ENCODE measurements at places on chromosomes 1 and 21.

DNA sequence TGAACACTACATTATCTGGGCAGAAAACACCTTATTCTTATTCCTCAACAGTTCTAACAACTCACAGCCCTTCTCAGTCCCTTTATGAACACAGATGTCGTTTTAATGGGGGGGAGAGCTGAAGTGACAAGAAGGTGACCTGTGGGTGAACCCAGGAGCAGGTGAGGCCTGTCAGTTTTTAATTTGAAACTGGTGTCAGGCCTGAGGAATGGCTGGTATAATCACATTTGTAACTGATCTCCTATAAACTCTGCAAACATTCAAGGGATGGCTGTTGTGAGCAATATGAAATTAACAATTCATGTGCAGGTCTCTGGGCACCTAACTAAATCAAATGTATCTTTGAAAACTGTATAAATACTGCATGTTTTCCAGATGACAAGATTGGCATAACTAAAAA is 362.1 kb upstream of the NR5A2 start:
- no peak for DNase-seq

DNA sequence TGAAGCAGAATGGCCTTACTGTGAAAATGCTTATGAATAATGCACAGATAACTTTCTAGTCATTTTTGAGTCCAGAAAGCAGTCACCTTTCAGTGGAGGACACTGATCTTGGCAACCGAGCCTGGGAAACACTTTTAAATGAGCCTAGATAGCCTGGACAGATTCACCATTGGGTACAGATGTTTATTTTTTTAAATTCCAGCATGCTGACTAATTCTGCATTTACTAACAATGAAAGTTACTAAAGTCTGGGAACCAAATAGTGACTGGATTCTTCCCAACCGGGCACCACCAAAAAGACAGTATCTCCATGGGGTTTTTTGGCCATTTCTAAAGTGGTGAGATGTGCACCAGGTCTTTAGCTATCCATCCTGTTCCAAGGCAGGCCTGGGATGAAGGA is 3.3 kb upstream of the FMOD start:
- DNase-seq, result peak; percentile 60

GRCh38 chr1:203069030-203069747 is 16.6 kb downstream of the MYOG start:
- no peak for DNase-seq

DNA sequence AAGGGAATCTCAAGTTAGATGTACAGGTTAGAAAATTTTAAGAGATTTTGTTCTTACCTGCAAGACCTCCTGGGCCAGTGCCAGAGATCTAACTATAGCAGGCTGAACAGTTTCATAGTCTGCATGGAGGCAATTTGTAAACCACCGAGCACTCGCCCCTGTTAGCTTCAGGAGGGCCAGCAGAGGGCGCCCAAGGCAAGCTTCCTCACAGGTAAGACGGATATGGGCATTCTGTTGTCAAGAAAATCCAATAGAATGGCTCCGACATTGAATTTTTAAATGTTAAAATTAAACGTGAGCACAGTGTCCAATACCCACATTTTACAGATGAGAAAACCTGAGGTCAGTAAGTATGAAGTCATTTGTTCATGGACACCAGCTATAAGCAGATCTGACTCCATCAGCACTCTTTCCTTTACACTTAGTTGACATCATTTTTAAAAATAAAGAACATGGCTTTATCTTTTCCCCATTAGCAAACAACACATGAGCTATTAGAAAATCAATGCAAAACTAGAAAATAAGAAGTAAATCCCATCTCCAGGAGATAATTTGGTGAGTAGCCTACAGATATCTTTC is 2.2 kb downstream of the REG4 start:
- peak; percentile 71 for DNase-seq

- DNase-seq, result no peak
These were observed 204.0 kb upstream of the C21orf91 start for GRCh38 chr21:18023157-18023556.

- DNase-seq, result no peak
These were observed 7.2 kb downstream of the MUL1 start for GRCh38 chr1:20500716-20501115.

DNA sequence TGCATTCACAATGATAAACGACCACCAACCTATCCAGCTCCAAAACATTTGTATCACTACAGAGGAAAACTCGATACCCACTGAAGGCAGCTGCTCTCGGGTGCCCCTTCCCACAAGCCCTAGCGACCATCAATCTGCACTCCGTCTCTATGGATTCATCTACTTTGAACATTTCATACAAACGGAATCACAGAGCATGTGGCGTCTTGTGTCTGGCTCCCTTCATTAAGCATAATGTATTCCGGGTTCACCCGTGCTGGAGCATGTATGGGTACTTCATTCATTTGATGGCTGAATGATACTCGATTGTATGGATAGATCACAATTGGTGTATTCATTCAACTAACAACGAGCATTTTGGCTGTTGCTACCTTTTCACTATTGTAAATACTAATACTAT is 340.2 kb downstream of the SMYD3 start:
- DNase-seq, result no peak

All from AG08395 (cell line).